ENCODE measurements at places on chromosomes 3 and 15.

- DNase-seq: no peak
Observed at GRCh38 chr3:39315420-39315819, 14.1 kb upstream of the CCR8 start.

- DNase-seq: no peak
Observed at GRCh38 chr15:100672959-100673358, 70.6 kb downstream of the ASB7 start.

DNA sequence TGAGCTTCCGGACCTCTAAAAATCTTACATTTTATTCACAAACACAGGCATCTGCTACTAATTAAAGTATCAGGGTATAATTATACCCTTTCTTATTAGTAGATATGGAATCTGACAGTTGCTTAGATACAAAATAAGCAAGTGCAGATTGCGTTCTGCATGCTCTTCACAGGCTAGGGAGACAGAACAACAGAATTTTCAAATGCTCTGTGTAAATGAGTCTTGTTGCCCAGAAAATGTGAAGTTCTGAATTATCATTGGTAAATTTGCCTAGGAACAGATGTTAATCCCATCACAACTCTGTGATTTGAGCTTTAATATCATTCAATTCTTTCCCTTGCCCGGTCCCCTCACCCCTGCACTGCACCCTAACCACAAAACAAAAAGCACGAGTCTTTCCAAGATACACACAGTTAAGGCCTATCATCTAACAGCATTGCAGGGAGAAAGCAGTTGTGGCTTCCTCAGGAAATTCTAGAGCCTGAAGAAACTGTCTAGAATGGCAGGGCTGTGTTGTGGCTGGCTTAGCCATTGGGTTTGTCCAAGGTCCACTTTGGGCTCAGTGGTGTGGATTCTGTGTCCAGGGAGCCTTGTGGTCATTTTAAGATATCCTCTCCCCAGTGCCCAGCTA is 119.8 kb downstream of the PDCD6IP start:
- DNase-seq: no peak

DNA sequence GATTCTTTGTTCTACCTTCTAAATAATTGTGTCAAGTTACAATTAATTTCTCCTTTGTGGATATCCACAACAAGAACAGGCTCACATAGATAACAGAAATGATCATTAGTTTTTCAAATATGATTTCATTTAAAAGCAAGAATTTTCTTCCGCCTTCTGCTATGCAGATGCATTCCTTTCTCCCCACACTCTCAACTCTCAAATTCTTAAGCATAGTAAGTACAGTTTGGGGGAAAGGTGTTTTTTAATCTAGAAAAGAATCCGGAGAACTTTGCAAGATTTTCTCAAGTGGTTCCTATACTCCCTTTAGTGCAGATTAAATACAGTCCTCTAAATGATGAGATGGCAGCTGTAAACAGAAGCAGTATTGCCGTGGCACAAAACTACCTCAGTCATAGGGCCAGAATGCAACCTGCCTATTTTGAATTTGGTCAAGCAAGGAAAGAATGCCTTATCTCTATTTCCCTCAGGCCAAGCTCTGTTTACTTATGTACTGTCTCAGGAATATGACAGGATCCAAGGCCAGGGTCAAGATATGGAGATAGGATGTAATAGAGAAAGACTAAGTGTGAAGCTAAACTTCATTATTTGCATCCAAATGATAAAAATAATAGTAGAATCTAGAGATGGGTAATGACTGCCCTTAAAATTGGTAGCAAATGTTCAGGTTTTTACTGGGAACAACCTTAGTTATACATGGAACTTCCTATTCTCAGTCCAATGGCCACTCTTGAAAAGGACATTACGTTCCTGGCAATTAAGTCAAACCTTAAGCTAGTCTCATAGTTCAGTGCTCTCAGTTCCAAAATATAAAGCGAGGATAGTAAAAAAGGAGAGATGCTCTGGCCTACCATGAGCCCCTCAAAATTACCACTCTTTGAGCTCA is 77.3 kb upstream of the PHLDB2 start:
- no peak for DNase-seq

DNA sequence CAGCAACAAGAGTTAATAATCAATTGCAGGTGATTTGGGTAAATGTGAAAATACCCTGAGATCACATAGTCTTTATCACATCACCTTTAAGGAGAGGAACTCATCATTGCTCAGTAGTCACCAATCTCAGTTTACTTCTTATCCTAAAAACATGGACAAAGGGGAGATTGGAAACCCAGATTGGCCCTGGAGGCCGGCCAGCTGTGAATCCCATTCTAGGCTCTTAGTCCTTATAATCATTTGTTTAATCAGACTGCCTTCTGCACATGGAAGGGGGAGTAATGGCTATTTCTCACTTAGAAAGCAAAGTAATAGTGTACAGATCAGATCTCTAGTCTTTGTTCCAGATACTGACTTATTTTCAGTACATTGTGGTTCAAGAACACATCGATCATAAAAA is 37.2 kb upstream of the CPB1 start:
- no peak for DNase-seq

DNA sequence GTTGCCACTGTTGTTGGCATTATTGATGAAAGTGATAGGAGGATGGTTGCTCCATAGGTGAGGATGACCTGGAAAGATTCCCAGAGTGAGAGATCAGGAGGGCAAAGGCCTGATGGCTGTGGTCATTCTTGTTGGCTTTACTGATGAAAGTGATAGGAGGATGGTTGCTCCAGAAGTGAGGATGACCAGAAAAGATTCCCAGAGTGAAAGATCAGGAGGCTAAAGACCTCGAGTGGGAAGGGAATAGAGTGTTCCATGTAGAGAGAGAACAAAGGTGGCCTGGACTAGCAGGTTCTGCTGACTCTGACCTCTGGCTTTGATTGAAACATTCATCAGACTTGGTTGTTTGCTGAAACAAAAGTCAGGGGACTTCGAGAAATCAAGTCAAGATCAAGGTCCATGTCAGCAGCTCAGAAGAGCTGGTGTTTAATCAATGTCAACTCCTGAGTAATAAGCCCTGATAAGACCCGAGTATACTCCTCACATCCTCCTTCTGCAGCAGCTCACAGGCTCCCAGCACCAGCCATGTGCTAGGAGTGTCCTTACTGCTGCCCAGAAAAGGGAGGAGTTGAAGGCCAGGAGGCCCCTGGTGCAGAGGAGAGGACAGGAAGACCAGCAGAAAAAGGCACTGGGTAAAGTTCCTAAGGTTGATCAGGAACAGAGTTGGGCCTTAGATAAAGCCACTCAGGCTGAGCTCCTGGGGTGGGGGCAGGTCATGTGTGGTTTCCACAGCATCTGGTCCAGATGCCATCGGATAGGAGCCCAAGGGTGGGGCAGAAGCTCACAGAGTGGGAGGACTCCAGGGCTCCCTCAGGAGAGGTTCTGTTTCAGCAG is 19.9 kb downstream of the CYP8B1 start:
- DNase-seq: no peak

- DNase-seq: no peak
Observed at GRCh38 chr3:48656841-48657281, 5.8 kb downstream of the CELSR3 start.

DNA sequence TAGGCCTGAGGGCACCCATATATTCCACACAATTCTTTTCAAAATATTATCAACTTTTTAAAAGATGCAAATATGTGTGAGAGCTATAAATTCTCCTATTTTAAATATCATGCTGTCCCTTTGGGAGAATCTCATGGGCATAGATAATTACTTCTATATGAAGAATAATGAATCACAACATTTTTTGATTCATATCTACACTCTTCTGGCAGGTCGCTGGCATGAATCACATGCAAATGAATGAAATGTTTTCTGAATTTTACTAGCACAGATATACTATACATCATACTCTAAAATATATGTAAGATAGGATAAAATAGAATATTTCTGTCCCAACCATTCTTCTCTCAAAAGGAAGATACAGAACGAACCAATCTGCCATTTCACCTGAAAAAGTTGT is 277.7 kb upstream of the KCNH8 start:
- DNase-seq: no peak

- peak; percentile 62 for DNase-seq
Observed at GRCh38 chr3:179037351-179037750, 34.3 kb downstream of the ZMAT3 start.

DNA sequence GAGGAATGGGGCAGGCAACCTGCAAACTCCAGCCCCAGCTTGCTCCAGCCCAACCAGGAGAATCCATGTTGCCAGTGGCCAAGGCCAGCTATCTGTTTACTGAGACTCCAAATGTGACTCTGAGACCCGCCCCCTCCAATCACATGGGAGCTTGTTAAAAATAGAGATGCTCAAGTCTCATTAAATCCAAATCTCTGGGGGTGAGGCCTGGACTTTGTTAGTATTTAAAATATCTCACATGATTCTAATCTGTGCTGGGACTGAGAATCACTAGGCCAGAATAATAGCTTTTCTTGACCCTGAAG is 224.2 kb upstream of the TBL1XR1 start:
- no peak for DNase-seq

DNA sequence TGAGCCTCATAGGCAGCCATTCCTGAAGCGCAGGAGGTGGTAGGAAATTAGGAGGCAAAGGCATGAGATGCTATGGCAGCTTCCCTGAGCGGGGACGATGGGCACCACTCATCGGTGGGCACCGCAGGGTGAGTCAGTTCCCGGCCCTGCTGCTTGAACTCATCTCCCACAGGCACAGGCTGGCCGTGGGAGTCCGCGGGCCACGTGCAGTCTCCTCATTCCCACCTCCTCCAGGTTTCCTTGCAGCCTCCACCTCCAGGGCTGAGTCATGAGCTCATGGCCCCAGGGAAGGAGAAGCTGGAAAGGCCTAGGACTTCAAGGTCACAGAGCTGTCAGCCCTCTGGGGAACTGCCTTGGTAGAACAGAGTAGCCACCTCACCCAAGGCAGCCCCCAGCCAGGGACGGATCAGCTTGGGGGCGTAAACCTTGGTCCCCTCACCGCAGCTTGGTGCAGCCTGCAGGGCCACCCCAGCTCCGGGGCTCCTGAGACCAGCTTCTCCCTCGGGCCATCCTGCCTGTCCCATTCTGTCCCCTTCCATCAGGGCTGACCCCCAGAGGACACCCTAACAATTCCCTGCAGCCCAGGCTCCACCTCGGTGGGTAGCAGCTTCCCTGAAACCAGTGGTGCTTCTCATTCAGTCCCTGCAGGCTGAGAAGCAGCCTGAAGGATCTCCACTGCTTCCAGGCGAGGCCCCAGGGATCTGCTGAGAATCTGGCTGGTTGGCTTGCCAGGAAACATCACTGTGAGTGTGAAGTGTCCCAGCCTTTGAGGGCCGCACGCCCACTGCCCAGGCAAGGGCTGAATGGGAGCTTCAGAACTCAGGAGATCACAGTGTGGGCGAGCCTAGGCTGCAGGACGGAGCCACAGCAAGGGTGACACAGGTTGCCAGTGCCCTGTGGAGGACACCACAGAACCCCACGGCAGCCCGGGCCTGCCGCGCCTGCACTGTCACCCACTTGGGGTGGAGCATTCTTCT is 150.7 kb upstream of the MEF2A start:
- DNase-seq: no peak

- peak; percentile 78 for DNase-seq
Observed at GRCh38 chr3:118884748-118885206, 149.9 kb downstream of the IGSF11 start.

DNA sequence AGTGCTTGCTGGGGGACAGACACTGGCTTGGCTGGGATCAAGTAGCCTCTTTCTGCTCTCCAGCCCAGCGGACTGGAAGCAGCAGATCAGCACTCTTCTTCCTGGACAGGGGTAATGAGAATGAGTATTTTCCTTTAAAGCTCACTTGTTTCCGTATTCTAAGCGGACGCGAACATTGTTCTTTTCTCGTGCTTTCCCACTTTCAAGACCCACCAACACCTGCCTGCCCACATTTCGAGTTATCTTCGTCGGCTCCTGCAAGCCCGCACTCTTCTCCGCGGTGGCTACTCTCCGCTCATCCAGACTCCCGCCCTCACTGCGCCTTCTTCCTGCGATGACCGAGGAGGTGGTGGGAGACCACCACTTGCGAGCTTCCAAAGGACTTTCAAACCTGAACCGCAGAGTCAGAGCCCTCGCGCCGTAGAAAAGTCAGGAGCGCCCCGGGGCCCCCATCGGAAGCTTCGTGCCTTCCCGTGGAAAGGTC is 1.6 kb upstream of the PPM1L start:
- no peak for DNase-seq

All from stimulated activated CD4-positive, alpha-beta T cell treated with anti-CD3 and anti-CD28 coated beads, Interleukin-12 subunit alpha, Interleukin-12 subunit beta, amount 100 ng/mL, for 24 hours (primary cell).